ENCODE measurements at places on chromosomes 3 and 15. TPM values are rescaled to one million over a fixed set of nuclear protein-coding genes. Genes with fewer than 3 reads are reported as not detected.

Gene OR5K2
- not detected for total RNA-seq

Gene COL6A5
- total RNA-seq, result not detected

Gene ADAM10
- total RNA-seq, result 60.0 TPM

Gene CPN2
- total RNA-seq, result not detected

Gene KY
- not detected for total RNA-seq

Gene SPATA12
- under 0.01 TPM for total RNA-seq

Gene ARHGEF26
- 3.4 TPM for total RNA-seq

Gene NAA80
- total RNA-seq, result 21.7 TPM

Gene MUC13
- not detected for total RNA-seq

Gene KLF15
- total RNA-seq, result 3.3 TPM

Gene SH3GL3
- total RNA-seq, result not detected

Gene NPRL2
- total RNA-seq, result 25.1 TPM

Gene SNTN
- total RNA-seq, result not detected

Gene PEX11A
- total RNA-seq, result 4.9 TPM

Gene FEZF2
- total RNA-seq, result not detected

Gene EPHB1
- 1.5 TPM for total RNA-seq

Gene KAT2B
- total RNA-seq, result 3.7 TPM

Gene EPB42
- not detected for total RNA-seq

Gene GUCA1C
- total RNA-seq, result not detected

Gene PARP15
- under 0.01 TPM for total RNA-seq

Gene C3orf49
- not detected for total RNA-seq

Measured in bronchus fibroblast of lung (primary cell).